ENCODE measurements at places on chromosomes 16 and 17.

DNA sequence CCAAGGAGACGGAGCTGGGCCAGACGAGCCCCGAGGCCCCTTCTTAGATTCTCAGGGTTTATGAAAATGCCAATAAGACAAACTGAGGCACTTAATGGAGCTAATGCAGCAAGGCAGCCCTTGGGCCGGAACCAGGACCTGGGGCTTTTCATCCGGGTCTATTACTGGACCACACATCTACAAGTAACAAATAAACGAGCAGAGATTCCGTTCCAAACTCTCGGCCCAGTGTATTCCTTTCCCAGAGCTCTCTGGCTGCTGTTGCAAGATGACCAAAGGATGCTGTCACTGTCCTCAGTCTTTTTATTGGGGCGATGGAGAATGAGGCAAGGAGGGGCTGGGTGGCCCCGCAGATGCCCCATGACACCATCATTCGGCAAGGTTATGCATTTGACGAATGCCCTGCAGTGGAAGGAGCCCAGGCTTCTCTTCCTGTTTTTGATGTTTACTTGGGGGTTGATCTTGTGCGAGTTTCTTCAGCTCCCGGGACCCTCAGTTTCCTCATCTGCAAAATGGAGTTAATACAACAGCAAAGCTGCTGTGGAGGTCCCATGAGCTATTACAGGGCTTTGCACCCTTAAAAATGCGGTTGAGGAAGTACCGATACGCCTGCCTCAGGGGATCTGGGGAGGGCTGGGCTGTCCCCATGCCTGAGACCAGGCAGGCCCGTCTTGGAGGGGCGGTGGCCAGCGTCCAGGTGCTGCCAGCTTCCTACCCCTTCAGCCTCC, 1.1 kb upstream of the NTN1 start:
- no peak for DNase-seq

GRCh38 chr17:41864498-41864835, 756 bp downstream of the KLHL11 start:
- DNase-seq = no peak

DNA sequence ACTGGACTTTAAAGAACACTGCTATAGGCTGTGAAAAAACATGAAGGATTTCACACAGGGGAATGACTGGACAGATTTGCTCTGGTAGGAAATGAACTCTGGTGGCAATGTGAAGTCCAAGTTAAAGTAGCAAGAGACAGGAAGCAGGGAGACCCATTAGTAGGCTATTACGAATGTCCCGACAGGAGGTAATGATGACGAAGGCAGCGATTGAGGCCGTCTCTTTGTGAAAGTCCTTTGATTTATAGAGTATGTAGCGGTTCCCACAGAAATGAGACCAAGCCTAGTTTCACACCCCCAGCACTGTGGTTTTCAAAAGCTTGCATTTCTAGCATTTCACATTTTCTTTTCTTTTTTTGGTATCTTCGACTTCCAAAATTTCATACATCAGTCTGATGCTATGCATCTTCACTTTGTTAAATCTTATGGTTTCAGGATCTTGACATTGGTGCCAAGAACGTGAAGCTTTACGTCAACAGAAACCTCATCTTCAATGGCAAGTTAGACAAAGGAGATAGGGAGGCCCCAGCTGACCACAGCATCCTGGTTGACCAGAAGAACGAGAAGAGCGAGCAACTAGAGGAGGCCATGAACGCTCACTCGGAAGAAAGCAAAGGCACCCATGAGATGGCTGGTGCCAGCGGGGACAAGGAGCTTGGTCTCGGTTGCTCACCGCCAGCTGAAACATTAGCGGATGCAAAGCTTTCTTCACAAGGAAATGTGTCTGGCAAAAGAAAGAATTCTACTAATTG, 189.8 kb downstream of the KATNIP start:
- DNase-seq = no peak

GRCh38 chr16:56771558-56772279, 41.8 kb downstream of the NUP93 start:
- DNase-seq = no peak

DNA sequence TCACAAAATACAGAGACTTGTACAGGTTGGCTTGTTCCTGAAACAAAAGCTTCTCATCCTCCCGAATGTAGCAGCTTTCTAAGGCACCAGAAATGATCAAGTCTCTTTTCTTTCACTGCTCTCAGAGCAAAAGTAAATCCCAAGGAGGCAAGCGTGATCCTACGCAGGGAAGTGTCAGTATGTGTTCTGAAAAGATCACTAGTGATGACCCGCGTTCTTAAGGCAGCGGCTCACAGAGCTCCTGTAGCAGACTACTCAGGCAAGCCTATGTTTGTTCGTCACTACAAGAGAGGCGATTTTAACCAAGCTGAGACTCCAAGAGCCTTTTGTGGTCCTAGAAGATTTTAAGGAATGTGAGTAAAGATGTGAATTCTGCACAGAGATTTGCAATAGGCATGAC, 34.5 kb downstream of the WIPI1 start:
- no peak for DNase-seq

DNA sequence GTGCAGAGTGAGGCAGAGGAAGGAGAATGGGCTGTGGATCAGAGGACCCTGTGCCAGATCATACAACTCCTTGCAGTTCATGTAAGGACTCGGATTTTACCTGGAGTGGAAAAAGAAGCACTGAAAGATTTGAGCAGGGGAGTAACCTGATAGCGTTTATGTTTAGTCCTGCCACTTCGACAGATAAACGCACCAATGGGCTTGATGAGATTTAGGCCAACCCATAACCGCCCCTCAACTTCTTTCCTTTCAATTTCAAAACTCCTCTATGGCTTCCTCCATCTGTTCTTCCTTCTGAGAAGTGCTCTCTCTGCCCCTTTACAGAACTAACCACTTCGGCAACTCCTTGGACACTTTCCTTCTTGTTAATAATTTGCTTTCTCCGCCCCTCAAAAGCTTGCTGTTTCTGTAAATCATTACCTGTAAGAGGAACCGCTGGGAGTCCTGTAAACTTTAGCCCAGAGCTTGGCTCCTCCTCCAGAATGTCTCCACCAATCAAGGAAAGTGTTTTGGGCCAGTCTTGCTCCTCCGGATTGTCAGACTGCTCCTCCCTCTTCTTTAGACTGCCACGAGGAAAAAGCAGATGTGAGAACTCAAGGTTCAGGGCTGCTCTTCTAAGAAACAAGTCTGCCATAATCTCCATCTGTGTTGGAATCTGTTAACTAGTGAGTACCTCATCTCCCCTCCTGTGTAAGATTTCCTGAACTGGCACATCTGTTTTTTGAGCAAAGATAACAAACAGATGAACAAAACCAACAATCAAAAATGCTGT, at the start of gene ACSM3:
TSS of gene ACSM3 (plus strand) at position 554 of the 772 bp plus-strand sequence. CDS start 6,021 bp downstream, outside the sequence.
- peak; percentile 84 for DNase-seq
